H4 (cell line): ENCODE measurements at places on chromosomes 6 and 20. TPM values are rescaled to one million over a fixed set of nuclear protein-coding genes. Genes with fewer than 3 reads are reported as not detected.

DNA sequence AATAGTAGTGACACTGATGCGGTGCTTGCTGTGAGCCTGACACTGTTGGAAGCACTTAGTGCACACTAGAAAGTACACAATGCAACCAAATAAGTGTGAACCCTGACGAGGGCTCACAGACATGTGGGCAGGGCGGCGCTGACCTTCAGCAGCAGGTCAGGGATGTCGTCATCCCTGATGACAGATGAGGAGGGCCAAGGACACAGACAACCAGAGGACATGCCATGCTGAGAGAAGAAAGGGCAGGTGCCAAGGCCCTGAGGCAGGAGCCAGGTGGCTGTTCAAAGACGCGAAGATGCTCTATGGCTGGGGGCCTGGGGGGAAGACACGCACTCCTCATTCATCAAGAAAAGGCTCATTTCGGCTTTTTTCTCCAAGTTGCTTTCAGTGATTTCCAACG lies 176.4 kb upstream of the CST7 start:
- DNase-seq = no peak

DNA sequence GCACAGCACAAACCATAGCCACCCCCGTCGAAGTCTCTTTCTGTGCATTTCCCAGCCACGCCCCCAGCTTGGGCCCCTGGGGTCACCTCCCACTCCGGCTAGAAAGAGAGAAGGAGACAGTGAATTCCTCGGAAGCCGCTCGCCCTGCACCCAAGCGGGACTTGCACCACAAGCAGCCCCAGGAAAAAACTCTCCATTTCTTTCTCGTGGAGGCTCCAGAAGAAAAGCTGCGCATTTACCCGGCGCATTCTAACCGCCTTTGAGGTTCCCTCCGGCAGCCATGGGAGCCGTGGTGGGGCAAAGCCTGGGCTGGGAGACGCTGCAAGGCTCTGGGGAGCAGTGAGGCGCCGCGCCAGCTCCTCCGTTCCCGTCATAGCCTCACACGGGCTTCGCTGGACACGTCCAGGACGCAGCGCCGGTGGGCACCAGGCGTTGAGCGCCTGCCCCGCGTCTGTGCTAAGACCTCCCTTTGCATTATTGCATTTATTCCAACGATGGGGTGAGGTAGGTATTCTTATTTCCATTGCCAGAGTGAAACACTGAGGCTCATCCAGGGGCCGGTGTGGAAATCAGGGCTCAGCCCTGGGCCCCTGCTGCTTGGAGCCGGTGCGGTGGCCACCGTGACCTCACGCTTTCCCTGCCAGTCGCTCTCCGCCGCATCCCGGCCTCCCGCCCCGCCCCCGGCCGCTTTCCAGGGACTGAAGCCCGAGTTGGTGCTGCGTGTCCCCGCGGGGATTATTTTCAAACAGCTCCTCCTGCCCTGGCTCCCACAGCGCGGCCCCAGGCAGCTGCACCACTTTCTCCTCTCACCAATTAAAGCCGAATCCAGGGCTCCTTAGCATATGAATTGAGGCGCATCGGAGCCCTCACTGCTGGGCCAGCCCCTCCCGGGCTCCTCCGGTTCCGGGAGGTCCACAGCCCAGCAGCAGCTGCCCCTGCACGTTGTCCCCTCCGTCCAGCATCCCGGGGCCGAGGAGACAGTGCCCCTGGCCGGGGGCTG lies 148.3 kb upstream of the AFDN start:
- no peak for DNase-seq

- DNase-seq = no peak
These were observed 77.3 kb downstream of the EPHA7 start for GRCh38 chr6:93341900-93342613.

SMLR1 gene
- not detected in 2 replicates for total RNA-seq

PDE10A gene
- 2.1 and 3.1 TPM in 2 replicates for total RNA-seq

GRCh38 chr20:34717230-34718095 lies 13.3 kb downstream of the TP53INP2 start:
- DNase-seq = no peak

ZBTB12 gene
- 0.62 and 0.70 TPM in 2 replicates for total RNA-seq

GRCh38 chr6:3789896-3790558 lies 38.5 kb upstream of the PXDC1 start:
- DNase-seq = no peak

DNA sequence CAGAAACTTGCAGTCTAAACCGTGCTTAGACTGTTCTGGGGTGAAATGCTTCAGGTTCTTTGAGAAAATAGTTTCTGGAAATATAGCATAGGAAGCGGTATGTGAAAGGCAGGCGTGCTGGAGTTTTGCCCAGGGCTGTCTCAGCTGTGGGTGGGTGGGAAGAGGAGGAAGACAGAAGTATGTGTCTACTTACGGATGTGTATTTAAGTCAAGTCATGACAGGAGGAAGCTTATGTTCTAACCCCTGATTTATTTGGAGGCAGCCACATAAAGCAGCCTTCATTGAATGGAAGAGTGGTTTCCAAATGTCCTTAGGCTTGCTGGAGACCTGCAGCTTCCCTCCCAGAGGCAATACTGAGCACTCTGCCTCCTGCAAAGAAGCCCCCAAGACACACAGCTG lies 345.8 kb upstream of the PRND start:
- DNase-seq = no peak

LSM2 gene
- 108 and 123 TPM in 2 replicates for total RNA-seq

RSPO3 gene
- 0.10 TPM in 1 of 2 replicates, not detected in the other for total RNA-seq

- DNase-seq = no peak
These were observed 23.8 kb downstream of the PYGB start for GRCh38 chr20:25271486-25272222.
